NCI-H446 (cell line): ENCODE measurements at places on chromosomes 13 and 19.

GRCh38 chr19:17266975-17267788 lies at the start of gene BABAM1:
Gene BABAM1 (plus strand): TSS chr19:17267443. CDS start chr19:17268807, 1,364 bp downstream.
- DNase-seq, result peak; percentile 99

GRCh38 chr19:40578442-40578908 lies 1.8 kb downstream of the SHKBP1 start:
- DNase-seq, result peak; percentile 26

DNA sequence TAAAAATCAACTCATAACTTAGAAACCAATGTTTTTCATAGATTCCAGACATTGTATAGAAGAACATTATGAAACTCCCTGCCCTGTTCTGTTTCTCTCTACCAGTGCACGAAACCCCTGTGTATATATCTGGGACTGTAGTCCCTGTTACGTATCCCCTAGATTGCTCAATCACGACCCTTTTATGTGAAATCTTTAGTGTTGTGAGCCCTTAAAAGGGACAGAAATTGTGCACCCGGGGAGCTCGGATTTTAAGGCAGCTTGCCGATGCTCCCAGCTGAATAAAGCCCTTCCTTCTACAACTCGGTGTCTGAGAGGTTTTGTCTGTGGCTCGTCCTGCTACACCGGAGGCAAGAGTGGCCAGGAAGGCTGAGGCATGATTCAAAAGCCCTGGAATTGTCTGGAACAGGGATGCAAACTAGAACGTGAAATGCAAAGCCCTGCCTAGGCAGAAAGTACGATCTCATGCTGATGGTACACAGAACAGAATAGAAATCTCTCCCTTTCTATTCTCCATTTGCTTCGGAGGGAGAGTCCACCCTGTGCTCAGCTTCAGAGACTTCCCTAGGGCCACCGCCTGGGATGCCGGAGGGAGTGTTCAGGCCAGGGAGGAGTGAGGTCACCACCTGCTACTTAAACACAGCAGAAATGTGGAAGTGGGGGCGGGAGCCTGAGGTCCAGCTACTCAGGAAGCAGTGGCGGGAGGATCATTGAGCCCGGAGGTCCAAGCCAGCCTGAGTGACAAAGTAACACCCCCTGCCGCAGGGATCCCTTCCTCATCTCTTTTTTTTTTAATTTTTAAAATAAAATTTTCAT lies 758 bp upstream of the ZNF888 start:
- no peak for DNase-seq

DNA sequence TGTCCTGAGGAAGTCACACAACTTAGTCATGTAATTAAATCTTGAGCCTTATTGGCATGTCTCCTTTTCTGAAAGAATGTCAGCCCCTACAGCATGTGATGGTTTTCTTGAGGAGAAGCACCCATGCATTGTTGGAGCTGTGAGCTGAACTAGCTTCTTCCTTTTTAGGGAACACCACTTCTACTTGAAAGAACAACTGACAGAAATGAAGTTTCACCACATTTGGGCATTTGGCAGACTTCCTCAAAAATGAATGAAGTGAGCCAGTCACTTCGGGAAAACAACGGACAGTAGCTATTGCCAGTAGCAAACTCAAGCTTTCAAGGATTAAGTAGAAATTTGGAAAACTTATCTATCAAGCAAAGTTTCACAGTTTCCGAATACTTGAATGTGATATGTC lies 1351.3 kb downstream of the EFNB2 start:
- no peak for DNase-seq

DNA sequence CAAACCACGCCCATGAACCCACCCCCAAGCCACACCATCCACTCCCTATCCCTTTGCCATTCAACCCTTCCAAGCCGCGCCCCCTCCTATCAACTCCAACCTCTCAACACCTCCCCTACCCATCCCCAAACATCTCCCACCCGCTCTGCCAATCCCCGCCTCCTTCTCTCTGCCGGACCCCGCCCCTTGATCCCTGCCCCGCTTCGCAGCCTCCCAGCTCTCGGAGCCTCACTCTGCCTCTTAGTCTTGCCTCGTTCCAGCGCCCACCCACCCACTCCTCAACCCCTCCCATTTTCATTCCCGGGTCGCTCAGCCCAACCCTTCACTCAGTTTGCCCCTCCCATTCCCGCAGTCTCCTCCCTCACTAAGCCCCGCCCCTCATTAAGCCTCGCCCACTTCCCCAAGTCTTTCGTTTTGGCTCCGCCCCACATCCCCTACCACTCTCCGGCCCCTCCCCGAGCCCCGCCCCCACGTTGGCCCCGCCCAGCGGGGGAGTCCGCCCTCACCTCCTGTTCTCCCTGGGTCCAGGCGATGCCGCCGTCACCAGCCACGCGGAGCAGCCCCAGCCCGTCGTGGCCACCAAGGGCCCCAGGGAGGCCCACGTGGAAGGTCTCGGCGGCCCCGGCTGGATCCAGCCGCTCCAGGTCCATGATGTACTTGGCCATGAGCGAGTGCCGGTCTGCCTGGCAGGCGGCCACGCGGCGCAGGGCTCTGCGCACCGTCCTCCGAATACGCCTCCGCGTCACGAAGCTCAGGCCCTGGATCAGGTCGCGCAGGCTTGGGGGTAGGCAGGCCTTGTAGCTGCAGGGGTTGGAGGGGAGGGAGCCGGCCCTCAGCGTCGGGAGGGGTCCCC lies 5.7 kb downstream of the JAK3 start:
- DNase-seq, result peak; percentile 96

DNA sequence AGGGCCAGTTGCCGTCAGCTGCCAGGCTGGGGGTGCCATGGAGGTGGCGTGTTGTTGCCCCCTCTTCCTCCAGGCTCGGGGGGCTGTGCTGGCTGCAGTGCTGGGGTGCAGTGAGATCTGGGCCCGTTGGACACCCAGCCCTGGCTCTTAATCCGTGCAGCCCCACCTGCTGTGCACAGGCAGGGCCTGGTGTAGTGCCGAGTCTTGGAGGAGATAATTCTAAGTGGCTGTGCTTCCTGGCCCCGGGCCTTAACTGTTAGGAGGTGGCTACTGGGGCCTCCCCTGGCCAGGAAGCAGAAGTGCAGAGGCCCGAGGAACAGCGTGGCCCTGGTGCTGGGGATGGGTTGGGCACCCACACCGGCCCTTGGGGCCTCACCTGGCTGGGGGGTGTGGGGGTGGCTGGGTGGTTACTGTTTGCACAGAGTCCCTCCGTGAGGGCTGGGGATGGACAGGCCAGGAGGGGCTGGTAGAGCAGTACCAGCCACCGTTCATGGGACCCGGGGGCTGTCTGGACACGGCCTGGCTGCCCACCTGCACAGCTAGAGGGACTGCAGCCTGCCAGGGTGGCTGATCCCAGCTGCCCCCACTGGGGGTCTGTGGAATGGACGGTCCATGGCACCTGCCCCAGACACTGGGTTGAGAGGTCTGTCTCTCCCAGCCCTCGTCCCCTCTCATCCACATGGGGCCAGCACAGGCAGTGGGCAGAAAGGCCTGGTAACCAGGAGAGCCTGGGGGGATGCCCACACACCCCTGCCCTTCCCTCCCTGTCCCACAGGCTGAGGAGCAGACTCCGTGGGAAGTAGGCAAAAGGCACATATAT lies 3.3 kb downstream of the GPX4 start:
- DNase-seq, result no peak

- no peak for DNase-seq
Observed at GRCh38 chr19:28641395-28641794, 571.6 kb downstream of the UQCRFS1 start.
